ENCODE measurements at places on chromosomes 3 and 15.

DNA sequence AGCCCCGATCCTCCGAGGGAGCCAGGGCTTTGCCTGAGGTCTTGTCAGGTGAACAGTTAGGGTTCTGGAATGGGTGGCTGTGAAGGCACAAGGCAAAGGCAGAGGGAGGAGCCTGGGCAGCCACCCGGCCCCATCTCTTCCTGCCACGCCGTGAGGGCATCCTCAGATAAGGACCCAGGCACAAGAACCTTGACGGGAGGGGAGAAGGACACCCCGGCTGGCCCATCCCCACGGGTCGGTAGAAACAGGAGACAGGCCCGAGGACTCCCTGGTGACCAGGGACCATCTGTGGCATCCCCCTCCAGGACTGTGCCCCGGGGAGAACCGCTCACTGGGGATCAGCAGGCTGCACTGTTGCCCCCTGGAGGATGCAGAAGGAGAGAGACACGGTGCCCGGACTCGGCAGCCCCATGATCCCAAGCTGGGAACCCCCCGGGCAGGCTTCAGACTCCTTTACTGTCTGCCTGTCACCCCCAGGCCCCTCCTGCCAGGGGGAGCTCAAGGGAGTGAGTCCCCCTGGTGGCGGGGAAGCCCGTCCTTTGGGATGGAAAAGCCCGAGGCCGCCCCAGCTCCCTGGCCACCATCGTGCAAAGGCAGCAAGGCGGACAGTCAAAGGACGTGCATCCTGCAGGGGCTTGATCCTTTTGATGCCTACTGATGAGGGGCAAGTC is 12.3 kb upstream of the PCSK6 start:
- DNase-seq, result peak; percentile 10

DNA sequence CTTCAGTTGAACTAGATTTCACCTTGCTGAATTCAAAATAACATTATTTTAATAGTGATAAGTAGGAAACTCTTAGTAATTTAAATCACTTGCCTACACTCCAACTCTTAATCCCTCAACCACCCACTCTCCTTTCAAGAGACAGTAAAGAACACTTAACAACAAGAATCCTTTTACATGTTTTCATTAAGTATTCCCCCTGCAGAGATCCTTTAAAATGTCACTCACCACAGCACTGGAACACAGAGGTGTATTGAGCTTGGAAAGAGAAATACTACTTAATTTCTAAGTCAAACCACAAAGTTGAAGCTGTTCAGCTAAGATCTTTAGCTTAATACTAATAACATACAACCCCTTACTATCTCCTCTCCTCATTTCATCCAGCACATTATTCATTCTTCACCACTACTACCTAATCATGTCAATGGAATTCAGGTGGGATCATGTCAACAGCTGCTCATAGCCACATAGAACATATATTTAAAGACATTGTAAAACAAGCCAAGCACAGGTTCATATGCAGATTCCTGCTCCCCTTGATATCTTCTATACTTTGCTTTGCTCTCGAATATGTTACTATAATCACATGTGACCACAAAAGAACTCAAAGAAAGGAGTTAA is 40.5 kb downstream of the IMPG2 start:
- no peak for DNase-seq

- no peak for DNase-seq
Observed at GRCh38 chr3:168738527-168739325, 643.0 kb upstream of the GOLIM4 start.

DNA sequence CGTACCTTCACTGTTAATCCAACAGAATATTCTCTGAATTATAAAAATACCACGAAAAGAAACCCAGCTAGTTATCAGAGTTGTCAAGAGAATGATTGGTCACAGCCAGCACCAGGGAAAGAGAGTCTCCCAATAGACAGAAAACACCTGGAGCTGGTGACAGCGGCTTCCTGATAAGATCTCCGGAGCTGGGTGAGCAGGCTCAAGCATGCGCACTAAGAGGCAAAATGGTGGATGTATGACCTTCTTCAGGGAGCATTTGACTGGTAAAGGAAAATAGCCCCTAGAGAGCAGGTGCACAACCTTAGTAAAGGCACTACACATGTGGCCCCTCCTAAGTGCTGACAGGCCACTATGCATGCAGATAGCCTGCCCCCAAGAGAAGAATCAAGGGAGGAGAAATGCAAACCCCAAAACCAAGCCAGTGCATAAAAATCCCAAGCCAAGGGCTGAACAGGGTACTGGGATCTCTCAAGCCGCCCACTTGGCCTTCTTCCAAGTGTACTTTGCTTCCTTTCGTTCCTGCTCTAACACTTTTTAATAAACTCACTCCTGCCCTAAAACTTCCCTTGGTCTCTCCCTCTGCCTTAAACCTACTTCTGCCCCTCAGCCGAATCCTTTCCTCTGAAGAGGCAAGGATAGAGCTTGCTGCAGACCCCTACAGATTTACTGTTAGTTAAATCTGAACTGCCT is 93.2 kb downstream of the UACA start:
- DNase-seq, result no peak

- DNase-seq, result no peak
Observed at GRCh38 chr15:47299846-47300434, 417.4 kb upstream of the SEMA6D start.

- no peak for DNase-seq
Observed at GRCh38 chr15:89495638-89496145, 691 bp downstream of the RHCG start.

GRCh38 chr15:100914876-100915275 is 4.3 kb upstream of the LRRK1 start:
- DNase-seq, result no peak

- no peak for DNase-seq
Observed at GRCh38 chr3:43287500-43287873, 1.1 kb downstream of the SNRK start.

- no peak for DNase-seq
Observed at GRCh38 chr15:29920515-29920914, 98.2 kb upstream of the TJP1 start.

- DNase-seq, result no peak
Observed at GRCh38 chr3:122810734-122811133, 15.9 kb downstream of the SLC49A4 start.

All from stimulated activated CD4-positive, alpha-beta T cell treated with anti-CD3 and anti-CD28 coated beads, Interleukin-15, amount 100 ng/mL, for 48 hours (primary cell).